ENCODE measurements at places on chromosomes 16 and 17.

- DNase-seq, result no peak
These were observed 42.5 kb downstream of the MYH3 start for GRCh38 chr17:10614536-10615155.

- no peak for DNase-seq
These were observed 3.9 kb upstream of the FSCN2 start for GRCh38 chr17:81524039-81524864.

DNA sequence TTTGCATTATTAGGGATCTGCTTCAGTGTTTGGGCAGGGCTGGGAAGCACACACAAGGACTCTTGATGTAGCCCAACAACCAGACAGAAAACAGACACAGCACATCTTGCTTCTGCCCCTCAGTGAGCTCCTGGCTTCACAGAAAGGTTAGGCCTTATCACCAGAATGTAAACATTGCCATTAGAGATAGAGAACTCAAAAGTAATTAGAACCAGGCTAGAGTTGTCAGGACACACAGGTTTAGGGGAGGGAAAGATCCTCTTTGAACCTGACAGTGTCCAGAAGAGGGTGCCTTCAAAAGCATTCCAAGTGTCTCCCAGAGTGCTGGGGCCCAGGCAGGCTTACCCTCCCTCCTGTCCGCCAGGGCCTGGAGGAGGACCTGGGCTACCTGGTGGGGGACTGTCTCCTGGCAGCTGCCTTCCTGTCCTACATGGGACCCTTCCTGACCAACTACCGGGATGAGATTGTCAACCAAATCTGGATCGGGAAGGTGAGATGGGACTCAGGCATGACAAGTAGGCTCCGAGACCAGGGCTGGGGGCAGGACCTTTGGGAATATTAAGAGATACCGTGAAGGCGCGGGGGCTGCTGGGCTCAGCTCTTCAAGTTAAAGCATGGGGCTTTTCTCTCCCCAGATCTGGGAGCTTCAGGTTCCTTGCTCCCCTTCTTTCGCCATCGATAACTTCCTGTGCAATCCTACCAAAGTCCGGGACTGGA lies 16.9 kb upstream of the KDM6B start:
- DNase-seq, result no peak

DNA sequence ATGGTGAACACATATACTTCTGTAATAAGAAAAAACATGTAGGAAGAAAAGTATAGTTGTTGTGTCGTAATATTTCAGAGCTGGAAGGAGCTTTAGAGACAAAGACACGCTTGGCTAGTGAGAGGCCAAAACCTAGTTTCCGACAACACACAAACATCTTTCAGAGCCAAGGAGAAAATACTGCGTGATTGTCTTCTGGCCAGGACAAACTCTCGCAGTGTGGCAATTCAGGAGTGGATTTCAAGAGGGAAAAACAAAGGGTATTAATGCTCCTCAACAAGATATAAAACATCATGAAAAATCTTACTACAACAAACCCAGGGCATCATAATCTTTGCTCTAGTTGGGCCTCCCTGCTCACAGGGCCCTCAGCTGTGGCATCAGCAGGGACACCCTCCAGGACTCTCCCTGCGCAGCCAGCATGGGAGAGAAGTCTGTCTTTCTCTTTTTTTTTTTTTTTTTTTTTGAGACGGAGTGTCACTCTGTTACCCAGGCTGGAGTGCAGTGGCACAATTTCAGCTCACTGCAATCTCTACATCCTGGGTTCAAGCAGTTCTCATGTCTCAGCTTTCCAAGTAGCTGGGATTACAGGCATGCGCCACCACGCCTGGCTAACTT lies 66.4 kb downstream of the CYB5B start:
- DNase-seq, result peak; percentile 5

DNA sequence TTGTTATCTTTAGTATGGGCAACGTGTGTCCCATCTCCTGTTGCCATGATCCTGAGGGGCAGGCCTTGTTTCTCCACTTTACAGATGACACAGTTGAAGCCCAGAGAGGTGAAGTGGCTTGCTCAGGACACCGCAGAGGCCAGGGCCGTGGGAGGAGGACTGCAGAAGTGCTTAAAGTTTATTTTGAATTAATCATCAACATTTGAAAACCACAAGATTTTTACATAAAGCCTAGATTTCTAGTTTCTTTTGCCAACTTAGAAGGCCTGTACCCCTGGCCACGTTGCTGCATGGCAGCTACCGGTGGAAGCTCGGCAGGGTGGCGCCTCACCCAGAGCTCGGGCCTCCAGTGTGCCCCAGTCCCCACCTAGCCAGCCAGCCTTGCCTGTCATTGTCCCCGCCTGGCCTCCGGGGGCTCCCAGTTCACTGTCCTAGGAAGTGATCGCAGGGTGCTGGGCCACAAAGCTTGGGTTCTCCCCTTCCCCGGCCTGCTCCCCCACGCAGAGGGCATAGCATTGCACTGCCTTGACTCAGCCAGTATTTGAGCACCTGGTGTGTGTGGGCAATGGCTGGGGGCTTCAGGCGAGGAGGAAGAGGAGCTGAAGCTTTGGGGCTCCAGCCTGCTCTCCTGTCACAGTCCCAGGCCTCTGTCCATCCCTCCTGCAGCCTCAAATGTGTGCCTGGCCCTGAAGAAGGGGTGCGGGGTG lies 14.8 kb upstream of the ADCY7 start:
- peak; percentile 85 for DNase-seq

DNA sequence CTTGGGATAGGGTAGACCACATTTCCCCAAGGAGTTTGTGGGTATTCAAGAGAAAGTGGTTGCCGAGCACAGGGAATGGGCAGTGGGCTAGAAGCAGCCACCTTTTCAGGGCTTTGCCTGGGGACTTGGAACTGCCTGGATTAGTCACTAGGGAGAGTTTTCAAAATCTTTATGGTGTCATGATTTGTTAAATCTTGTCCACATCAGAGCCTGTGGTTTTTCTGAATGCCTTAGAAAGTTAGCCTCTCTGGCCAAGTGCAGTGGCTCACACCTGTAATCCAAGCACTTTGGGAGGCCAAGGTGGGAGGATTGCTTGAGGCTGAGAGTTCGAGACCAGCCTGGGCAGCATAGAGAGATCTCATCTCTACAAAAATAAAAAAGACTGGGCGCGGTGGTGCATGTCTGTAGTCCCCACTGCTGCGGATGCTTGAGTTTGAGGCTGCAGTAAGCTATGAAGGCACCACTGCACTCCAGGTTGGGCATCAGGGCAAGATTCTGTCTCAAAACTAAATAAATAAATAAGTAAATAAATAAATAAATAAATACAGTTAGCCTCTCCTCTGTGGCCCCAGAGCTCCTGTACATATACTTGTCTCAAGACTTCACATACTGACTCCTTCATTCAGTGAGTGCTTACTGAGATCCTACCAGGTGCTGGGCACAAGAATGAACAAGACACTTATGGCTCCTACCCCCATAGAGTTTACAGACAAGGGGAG lies 76.3 kb upstream of the HNF1B start:
- DNase-seq, result no peak

GRCh38 chr17:4235372-4236279 lies 28.2 kb downstream of the ANKFY1 start:
- no peak for DNase-seq

All from posterior vena cava (tissue), 2 donors.